Activated gamma-delta T cell treated with Interleukin-2 at 50 U/mL for 16 hours (primary cell): ENCODE measurements at places on chromosomes 11 and 22.

DNA sequence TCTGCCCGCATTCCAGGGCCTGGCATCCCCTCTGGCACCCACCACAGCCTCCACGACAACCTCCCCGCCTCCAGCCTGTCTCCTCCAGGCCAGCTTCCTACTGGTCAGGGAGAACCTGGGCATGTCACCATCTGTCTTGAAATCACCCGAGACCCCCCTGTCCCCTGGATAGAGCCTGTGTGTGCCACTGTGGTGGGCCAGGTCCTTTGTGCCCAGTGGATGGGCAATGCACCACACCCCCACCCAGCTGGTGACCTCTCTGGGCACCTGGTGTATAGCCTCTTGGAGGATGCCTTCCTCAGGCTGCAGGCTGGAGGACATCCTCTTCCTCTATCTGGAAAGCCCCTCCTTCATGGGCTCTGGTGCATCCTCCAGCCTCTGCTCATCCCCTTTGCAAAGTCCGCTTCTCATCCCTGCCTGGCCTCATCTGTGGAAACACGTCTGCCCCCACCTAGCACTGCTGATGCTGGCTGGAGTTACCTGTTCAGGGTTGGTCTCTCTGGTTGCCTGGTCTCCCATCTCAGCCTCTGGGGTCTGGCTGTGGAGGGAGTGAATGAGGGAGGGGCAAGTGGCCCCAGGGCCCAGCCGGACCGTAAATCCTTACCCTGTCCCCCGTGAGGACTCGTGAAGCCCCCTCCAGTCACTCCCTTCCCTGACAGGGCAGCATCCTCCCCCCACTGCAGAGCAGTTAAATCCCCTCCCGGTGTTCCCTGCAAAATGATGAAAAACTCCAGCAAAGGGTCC lies 589.6 kb downstream of the TBC1D22A start:
- no peak for DNase-seq

- DNase-seq, result no peak
These were observed 231.2 kb downstream of the TBC1D22A start for GRCh38 chr22:46993633-46994032.

GRCh38 chr11:64226507-64227051 lies 505 bp downstream of the NUDT22 start:
- DNase-seq, result peak; percentile 55

DNA sequence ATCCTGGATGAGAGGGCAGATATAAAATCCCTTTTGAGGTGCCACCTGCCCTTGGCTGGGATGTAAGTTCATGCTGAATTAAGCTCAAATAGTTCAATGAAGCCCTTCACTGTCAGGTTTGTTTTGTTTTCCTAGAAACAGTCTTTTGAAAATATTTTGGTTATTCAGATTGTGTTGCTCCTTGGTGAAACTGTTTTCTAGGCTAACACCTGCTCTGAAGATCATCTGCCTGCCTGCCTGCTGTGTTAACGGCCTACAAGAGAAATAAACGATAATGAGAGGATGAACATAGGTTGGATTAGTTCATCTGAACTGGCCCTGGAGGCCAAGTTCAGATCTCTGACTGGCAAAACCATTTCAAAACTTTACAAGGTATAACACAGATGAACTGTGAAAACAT lies 67.4 kb downstream of the ZBTB44 start:
- no peak for DNase-seq

DNA sequence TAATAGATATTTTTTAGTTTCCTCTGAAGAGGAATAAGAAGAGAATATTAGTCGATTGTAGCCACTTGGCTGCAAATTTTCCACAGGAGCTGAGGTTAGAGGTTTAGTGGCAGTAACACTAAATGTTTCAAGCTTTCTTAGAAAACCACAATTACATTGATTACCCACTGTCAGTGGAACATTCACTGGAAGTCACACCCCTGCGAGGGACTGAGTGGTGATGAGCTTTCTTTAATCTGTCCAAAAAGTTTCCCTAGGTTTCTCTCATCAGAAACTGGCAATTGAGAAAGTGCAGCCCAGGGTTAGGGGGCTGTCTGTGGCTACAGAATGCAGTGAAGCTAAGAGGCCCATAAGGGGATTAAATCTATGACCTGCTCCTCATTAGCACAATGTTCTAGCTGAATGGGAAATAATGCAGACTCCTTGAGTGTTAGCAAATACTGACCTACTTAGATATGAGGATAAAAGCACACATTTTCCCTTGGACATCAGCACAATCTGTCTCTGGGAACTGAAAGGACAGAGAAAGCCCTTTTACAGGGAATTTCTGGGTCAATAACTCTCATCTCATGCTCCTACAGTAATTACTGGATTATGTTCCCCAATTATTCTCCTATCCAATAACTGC lies 189.5 kb downstream of the FAM76B start:
- no peak for DNase-seq

GRCh38 chr11:35134403-35135148 lies 4.4 kb upstream of the CD44 start:
- DNase-seq, result no peak

DNA sequence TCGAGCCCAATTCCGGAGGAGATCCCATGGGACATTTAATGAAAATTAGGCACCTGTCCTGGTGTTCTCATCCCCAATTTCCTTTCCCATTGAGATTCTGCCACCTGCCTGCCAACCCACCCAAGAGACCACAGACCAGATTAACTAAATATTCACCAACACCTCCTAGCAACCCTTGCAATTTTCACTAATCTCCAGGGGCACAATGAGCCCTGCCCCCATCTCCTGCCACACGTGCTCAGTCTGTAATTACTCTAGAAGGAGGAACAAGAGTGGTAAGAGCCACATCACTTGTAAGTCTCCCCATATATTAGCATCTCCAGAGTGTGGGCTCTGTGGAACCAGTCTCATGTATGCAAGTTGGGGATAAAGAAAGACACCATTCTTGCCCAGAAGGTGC lies 38.0 kb downstream of the IL18BP start:
- no peak for DNase-seq

DNA sequence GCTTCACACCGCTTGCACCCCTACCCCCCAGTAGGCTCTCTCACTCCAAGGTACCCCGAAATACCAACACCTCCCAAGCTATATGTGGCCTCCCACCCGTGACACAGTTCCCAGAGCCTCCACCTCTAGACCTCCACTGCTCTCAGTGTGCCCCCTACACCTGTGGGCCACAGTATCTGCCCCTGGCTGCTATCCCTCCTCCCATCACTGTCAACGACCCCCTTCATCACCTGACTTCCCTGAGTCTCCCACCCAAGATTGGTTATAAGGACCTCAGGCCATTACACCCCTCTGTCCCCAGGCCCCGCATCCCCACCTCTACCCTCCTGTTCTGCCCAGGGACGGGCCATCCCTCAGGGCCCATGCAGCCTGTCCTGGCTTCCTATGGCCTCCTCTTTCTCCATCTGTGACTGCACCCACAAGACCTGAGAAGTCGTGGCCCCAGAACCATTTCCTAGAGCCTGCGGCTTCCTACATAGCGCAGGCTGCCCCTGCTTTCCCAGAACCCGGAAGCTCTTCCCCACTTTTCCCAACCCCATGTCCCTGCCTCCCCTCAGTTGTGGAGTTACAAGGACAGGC lies 734 bp downstream of the ACR start:
- DNase-seq, result no peak

DNA sequence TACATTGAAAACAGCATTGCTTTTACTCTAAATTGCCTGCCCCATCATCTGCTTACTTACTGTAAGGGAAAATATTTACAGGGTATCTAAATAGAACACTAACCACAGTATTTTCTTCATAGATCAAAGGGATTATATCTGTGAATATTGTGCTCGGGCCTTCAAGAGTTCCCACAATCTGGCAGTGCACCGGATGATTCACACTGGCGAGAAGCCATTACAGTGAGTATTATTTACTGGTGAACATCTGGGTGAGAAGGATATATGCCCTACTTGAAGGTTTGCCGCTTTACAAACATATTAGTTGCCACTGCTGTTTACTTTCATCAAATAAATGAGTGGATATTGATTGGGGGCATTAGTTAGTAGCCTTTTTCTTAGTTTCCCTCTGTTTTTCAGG lies 5.9 kb upstream of the CNTF start:
- no peak for DNase-seq

GRCh38 chr11:66676931-66677598 lies 622 bp downstream of the RBM4B start:
- no peak for DNase-seq

GRCh38 chr11:1559111-1559951 lies 12.7 kb downstream of the DUSP8 start:
- DNase-seq, result no peak

GRCh38 chr11:128628325-128628673 lies 40.9 kb upstream of the ETS1 start:
- DNase-seq, result no peak

GRCh38 chr11:118606157-118606843 lies 1.1 kb upstream of the PHLDB1 start:
- no peak for DNase-seq

DNA sequence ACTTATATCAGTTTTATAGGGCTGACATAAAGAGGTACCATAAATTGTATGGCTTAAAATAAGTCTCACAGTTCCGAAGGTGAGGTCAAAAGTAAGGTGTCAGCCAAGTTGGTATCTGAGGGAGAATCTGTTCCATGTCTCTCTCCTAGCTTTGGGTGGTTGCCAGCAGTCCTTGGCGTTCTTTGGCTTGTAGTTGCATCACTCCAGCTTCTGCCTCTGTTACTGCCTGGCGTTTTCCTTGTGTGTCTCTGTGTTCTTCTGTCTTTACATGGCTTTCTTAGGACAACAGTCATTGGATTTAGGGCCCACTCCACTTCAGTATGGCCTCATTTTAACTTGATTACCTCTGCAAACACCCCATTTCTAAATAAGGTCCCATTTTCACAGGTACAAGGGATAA lies 16.7 kb downstream of the MMP7 start:
- DNase-seq, result no peak

- DNase-seq, result no peak
These were observed 112.5 kb downstream of the KIAA1671 start for GRCh38 chr22:25064894-25065560.

DNA sequence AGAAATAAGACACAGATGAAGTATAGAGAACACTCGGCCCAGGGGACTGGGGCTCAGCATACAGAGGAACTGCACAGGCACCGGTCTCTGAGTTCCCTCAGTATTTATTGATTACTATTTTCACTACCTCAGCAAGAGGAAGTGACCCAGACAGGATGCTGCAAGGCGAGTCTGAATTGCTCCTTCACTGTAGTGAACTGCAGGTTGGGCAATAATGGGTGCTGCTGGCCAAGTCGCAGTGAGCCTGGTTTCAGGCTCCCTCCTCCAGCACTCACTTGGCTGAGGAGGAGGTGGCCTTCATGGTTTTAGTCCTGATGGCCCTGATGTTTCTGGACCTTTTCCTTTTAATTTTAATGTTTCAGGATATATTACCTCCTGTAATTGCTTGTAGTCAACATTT lies 10.4 kb downstream of the OR52K2 start:
- DNase-seq, result no peak

GRCh38 chr11:33412241-33412640 lies 155.1 kb downstream of the HIPK3 start:
- no peak for DNase-seq

DNA sequence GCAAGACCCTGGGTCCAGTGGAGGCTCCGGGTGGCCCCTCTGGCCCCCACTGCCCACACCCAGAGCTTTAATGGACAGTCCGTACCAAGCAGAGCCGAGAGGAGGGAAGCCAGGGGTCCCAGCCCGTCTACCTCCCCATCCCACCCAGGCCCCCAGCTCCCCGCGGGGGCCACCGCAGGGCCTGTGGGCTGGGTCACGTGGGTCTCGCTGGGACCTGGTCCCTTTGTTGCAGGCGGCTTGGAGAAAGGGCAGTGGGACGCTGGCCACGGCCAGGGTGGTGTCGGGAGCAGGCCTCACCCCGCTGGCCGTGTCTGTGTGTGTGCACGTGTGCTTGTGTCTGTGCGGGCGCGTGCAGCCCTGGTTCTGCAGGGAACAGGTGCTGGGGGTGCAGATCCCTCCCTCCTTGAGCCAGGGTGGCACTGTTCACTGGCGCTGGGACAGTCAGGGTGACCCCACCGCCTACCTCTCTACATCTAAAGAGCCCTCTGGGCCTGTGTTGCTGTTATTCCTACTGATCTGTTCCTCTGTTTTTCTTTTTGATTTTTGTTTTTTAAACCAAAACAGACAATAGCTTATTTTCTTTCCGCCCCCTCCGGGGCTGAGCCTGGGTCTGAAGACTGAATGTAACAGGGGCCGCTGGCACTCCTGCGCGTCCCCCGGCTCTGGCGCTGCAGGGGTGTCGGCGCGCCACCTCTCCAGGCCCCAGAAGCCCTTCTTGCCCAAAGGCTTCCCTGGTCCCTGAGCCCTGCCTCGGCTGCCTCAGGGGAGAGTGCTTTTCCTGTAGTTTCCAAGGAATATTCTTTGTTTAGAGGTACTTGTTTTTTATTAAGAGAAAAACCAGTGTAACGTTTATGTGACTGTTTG lies 20.1 kb upstream of the TMEM191C start:
- no peak for DNase-seq

DNA sequence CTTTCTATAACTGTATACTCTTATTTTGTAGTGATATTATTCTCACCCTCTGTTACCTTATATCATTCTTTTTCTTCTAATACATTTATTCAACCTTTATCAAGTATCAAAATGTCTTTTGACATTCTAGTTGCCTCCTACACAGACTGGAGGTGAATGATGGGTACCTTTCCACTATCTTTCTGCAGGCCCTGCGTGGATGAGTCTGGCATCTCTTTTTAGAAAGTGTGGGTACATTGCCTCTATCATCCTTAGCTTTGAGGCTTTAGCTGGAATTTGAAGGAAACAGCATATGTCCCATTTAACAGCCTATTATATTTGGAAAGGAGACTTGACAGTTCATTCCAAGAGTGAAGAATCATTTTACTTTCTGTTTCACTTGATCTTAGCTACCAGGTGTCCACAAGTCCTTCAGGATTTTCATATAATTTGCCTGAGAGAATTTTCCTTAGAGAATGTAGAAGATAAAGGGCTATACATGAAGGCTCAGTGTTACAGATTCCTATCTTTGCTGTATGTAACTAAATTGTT lies 192.0 kb downstream of the CWF19L2 start:
- DNase-seq, result no peak

- DNase-seq, result no peak
These were observed 163.9 kb downstream of the ADAMTS15 start for GRCh38 chr11:130612291-130612851.
